ENCODE measurements at places on chromosomes 3 and 15.
A peak's percentile ranks its signal among the peaks of the same experiment; 100 is the strongest.

DNA sequence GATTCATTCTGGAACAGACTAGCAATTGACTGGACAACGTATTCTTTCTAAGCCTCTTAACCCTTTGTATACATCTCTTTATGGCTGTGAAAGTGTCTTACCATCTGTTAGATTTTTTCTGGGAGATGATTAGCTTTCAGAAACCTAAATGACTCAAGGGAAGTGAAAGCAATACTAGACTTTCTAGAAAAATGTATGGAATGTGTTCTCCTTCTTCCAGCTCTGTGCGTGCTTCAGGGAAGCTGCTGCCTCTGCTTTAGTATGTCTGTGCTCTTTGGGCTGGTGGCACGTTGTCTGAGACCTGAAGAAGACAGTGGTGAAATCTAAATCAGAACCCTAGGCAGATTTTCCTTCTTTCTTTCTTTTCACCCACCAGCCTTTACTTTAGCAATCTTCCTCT is 89.5 kb downstream of the ITPR1 start:
- no peak for DNase-seq

DNA sequence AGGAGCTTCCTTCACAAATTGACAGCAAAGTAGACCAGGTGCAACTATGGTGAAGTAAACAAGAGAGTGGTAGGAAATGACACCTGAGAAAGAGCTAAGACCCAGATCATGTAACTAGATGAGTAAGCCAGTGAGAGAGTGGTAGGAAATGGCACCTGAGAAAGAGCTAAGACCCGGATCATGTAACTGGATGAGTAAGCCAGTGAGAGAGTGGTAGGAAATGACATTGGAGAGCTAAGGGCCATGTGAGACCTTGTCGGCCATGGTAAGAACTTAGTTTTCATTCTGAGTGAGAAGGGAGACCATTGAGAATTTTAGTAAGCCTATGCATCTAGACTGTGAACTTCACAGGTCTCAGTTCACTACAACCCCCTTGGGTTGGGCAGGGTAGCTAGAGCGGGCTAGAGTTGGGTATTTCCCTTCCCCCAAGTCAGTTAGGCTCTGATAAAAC is 5.4 kb upstream of the SENP7 start:
- DNase-seq: no peak

GRCh38 chr3:12097971-12098370 is 60.7 kb downstream of the TIMP4 start:
- no peak for DNase-seq

DNA sequence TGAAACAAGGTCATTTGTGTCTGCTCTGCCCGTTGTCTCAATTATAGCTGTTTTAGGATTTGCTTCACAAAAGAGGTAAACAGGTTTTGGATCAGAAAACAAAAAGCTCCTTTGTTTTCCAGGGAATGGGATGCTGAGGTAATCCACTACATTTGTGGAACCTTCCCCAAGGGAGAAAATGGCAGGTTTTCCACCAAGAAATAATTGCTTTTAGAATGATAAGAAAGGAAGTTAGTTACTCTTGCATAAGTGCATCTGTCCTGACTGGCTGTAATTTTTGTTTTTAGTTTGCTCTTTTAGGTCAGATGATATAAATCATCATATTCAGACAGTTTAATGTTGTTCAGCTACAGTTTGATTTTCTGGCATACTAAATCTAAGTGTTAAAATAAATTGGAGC is 198.5 kb upstream of the COL8A1 start:
- no peak for DNase-seq

- DNase-seq: no peak
Observed at GRCh38 chr15:49742381-49742780, 121.5 kb downstream of the DTWD1 start.

GRCh38 chr15:29773816-29774215 is 48.5 kb downstream of the TJP1 start:
- no peak for DNase-seq

DNA sequence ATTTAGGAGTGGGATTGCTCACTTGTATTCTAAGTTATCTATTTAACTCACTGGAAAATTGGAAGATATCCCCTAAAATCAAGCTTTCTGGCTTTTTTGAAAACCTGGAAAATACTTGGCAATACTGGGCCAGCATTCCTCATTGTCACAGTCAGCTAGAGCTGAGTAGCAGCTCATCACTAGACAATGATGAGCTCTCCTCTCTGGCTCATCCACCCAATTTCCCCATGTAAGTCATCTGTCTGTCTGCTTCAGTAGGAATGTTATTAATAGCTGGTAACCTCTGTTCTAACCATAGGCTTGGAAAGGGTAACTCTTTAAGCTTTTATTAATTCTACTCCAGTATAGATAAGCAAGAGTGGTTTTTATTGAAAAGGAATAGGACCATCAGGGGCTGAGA is 39.7 kb upstream of the PIK3R4 start:
- no peak for DNase-seq

- no peak for DNase-seq
Observed at GRCh38 chr15:43749690-43750345, 3.6 kb downstream of the PDIA3 start.

GRCh38 chr3:146655333-146655996 is 50.3 kb upstream of the PLSCR5 start:
- DNase-seq: no peak

GRCh38 chr15:77031376-77032050 is 36.6 kb downstream of the PSTPIP1 start:
- DNase-seq: no peak

GRCh38 chr3:39184081-39184967 is 8.1 kb downstream of the XIRP1 start:
- DNase-seq: no peak

- DNase-seq: no peak
Observed at GRCh38 chr3:125594125-125594524, 1.2 kb downstream of the OSBPL11 start.

DNA sequence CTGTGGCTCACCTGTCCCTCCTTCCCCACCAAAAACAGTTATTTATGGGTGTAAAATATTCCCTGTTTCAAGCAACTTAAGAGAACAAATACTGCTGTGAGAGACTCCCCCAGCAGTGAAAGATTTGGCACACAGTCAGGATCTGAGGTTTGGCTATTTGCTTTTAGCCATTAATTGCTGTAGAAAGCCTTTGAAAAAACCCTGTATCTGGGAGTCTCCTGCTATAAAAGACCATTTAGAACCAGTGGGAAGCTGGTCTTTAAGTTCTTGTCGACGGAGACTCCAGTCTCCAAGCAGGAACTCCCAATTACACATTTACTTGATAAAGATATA is 55.1 kb upstream of the PCSK6 start:
- DNase-seq: no peak

GRCh38 chr15:64037116-64037515 is 9.2 kb downstream of the DAPK2 start:
- no peak for DNase-seq

- DNase-seq: no peak
Observed at GRCh38 chr15:31463521-31464102, 137.0 kb downstream of the KLF13 start.

DNA sequence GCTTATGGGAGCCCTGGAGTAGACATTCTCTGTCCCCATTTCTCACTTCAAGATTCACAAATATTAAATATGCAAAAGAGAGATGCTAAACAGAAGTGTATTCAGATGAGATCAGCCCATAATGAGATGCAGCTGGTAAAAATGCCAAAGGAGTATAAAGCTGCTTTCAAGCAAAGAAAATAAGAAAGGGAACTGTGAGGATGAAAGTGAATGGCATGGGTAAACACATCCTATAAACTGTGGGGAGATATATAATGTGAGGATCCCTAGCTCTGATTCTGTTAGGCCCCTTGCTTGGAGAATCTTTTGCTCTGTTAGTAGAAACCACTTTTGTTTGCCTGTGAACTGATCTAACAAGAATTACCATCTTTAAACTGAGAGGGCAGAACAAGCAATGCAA is 396.6 kb downstream of the SOX2 start:
- no peak for DNase-seq

- peak; percentile 64 for DNase-seq
Observed at GRCh38 chr15:101250873-101251829, 697 bp downstream of the CHSY1 start.

DNA sequence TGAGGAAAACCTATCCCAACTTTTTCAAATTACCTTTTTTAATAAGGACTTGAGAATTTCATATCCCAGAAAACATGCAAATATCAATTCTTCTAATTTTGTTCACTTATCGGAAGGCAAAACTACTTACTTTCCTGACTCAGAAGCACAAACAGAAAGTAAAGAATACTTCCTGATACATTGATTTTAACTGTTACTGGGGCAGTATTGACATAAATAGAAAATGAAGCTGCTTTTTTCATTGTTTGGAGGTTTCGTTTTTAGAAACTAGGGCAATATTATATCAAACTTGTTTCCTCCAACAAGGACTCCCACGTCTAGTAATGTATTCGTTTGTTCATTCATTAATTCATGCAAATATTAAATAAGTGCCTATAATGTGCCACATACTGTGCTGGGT is 19.1 kb downstream of the PAQR9 start:
- no peak for DNase-seq
